ENCODE measurements at places on chromosomes 2 and 18.
A peak's percentile ranks its signal among the peaks of the same experiment; 100 is the strongest.

DNA sequence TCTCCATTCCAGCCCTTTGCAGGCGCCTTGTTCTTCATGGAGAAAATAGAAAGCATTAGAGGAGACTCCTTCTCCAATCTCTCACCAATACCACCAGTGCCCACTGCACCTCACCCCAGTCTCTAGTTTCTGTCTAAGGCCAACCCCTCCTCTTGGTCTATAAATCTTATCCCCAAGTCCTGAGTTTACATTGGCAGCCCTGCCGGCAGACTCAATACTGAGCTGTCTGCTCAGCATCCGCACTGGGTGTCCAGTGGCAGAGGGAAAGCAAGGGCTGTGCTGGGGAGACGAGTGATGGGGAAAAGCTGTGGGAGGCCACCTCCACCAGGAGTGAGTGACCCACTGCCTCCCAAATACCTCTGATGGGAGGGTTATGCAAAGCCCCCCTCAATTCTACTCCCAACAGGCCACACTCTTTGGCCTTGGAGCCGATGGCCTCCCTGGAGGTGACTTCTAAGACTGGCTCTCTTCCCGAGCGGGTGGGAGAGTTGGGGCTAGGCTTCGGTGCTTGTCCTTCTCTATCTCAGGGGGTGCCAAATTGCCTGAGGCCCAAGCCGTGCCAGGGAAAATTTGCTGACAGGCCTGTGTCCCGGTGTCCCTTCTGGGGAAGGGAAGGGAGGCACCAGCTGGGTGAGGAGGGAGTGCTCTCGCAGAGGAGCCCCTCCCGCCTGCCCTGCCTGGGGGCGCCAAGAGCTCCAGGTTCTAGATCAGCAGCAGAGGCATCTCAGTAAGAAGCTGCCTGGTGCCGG is 165.2 kb upstream of the MSH6 start:
- DNase-seq = no peak

GRCh38 chr2:71603311-71603811 is 150.0 kb downstream of the DYSF start:
- DNase-seq = no peak

DNA sequence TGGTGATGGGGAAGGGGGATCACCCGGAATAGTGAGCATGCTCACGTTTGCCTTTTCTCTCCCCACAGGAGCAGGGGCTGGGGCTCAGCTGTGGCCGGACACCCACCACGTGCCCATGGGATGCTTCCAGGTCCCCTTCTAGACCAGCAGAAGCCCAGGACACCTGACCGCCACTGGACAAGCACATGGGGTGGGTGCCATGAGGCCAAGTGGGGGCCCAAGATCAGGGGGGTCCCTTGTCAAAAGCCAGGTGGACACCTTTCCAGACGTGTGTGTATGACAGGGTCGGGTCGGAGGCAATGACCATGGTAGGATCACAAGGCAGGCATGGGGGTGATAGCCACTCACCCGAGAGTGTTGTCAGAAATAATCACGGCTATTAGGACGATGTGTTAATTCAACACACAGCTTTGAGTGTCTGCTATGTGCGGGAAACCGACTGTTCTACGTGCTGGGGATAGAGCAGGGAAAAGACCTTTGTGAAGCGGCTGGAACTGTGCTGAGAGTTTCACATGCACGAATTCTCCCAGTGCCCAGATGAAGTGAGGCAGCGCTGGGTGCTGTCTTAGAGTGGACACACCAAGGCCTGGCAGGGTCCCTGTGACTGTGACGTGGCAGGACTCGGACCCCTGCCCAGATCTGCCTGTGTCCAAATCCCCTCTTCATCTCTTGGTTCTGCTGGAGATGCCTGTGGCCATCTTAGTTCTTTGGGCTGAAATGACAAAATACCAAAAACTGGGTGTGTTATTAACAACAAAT is 244.7 kb downstream of the NDUFA10 start:
- DNase-seq = no peak

DNA sequence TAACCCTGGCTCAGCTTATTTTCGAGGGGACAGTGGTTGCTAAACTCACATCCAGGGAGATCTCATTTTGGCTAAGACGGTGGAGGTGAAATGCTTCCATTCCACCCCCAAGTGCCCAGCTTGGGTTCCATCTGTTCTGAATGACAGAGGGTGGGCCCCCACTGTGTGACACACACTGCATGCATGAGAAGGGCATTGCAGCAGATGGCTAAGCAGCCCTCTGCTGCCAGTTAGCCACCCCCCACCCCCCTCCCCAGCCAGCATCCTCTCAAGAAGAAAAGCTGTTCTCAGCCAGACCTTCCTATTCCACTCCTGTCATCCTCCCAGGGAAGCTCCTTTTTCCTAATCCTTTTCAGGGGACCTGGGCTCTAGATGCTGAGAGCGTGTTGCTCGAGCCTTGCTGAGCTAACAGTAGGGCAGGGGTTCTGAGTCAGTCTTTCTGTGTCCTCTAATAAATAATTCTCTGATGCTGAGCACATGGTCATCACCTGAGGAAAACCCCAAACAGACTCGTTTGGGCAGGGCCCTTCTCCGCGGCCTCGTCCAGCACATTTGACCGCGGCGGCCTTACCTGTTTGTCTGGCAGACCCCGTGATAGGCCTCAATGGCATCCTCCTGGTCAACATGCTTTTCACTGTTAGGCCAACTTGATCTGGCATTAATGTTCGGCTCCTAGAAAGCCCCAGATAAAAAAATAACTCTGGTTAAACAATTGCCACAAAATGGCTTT is 49.5 kb upstream of the ACAA2 start:
- no peak for DNase-seq

- DNase-seq = no peak
Measured at GRCh38 chr2:144522897-144523595, 3.1 kb upstream of the ZEB2 start.

DNA sequence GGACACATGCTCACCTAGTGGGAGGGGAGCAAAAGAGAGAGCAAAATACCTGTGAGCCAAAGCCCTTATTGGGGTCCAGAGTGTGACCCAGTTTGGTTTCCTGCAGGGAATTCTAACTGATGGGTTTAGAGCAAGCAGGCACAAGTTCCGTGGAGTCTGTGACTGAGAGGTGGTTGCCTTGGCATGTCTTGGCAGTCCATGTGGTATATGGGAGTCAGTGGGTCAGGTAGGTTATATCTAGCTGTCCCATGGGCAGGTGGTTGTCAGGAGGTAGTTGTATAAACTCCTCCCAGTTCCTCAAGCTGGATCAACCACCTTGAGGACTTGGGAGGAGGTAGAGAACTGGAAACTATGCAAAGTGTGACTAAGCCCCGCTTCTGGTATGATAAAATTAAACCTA is 452.8 kb upstream of the VWC2L start:
- DNase-seq = no peak

DNA sequence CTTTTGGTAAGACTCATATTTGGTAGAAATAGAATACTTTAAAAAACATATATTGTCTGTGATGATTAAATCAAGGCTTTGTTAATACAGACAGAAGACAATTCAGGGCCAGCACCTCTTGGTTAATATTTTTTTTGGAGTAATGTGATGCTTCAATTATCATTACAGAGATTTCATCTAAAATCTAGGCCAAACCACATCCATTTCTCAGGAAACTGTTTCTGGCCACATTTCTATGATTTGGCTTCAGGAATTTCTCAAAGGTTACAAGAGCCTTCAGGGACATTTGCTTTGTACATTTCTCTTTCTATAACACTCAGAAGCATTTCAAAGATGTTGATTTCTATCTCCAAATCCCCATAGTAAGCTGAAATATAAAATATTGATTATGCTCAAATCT is 614.9 kb downstream of the LRP1B start:
- no peak for DNase-seq

- DNase-seq = no peak
Measured at GRCh38 chr2:240569523-240569997, 1.3 kb downstream of the RNPEPL1 start.

GRCh38 chr2:67524213-67524612 is 127.1 kb downstream of the ETAA1 start:
- no peak for DNase-seq

GRCh38 chr2:201701646-201702045 is 3.2 kb upstream of the MPP4 start:
- no peak for DNase-seq

GRCh38 chr2:20479835-20480234 is 33.0 kb downstream of the RHOB start:
- no peak for DNase-seq

DNA sequence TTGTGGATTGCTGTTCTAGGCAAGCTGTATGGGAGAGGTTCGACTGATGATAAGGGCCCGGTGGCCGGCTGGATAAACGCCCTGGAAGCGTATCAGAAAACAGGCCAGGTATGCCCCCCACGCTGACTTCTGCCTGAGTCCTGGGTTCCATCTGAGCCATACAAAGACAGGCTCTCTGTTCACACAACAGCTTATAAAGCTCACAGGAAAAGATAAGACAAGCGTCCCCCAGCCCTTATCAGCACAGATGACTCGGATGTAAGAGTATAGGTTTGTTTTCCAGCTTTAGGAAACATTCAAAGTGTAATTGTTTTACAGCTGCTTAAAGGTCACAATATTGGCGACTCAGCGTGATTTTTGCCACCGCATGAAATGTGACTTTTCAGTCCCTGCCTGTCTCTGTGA is 12.7 kb downstream of the CNDP2 start:
- no peak for DNase-seq

- DNase-seq = no peak
Measured at GRCh38 chr18:11541179-11541578, 68.2 kb upstream of the SLC35G4 start.

DNA sequence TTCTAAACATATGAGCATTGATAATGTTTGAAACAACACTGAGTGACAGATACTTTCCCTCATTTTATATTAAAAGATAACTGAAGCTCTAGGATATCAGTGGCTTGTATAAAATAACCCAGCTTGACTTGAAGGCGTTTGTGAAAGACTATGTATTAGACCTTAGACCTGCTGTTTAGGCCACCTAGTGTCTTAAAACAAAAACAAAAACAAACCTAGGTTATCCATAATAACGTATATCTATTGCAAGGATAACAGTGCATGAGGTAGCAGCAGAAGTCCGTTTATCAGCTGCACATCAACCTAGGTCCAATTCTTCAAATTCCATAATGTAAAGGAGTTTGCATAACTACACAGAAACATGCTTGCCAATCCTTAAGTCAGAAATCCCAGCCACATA is 79.5 kb upstream of the MAP2 start:
- DNase-seq = no peak

- DNase-seq = peak; percentile 45
Measured at GRCh38 chr18:80109676-80110078, 615 bp downstream of the ADNP2 start.

- no peak for DNase-seq
Measured at GRCh38 chr2:113116100-113116958, 11.1 kb upstream of the IL1RN start.

DNA sequence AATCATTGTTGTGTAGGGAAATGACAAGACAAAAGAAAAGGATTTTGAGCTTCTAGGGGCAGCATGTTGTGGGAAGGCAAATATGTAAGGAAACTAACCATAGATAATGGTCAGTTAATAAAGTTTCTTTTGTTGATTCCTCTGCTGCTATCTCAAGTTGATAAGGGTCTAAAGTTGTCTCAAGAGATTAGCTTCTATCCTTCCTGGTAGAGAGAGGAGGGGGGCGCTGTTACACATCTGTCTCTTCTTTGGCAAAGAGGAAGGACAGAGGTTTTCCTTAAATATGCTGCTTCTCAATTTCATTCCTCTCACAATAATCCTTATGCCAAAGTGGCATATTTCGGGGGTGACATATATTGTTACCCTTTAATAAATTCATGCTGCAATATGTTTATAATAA is 944.0 kb downstream of the DPP10 start:
- no peak for DNase-seq

- DNase-seq = no peak
Measured at GRCh38 chr18:58755304-58756010, 84.2 kb downstream of the MALT1 start.

GRCh38 chr2:168712053-168712452 is 90.4 kb upstream of the NOSTRIN start:
- no peak for DNase-seq

GRCh38 chr2:218899147-218899546 is 18.5 kb downstream of the WNT10A start:
- DNase-seq = no peak

DNA sequence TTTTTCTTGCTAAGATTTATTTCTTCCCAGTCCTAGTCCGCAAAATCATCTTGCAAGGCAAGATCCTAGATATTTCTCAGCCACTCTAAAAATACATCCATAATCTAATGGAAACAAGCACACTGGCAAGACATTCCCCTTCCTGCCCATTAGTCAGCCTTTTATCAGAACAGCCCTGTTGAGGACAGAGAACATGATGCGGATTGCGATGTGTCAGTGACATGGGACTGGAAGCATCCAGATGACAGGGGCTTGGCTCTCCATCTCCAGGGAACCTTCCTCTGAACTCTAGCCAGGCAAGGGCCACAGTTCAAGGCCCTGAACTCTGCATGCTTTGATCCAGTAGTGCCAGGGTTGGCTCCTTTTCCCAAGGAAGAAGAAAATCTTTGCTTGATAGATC is 70.0 kb downstream of the VSNL1 start:
- DNase-seq = no peak

- DNase-seq = peak; percentile 66
Measured at GRCh38 chr2:177282181-177282641, 17.7 kb upstream of the NFE2L2 start.

GRCh38 chr2:54059504-54059903 is 55.9 kb upstream of the ACYP2 start:
- no peak for DNase-seq

GRCh38 chr2:11387100-11387390 is 42.6 kb upstream of the ROCK2 start:
- DNase-seq = no peak

DNA sequence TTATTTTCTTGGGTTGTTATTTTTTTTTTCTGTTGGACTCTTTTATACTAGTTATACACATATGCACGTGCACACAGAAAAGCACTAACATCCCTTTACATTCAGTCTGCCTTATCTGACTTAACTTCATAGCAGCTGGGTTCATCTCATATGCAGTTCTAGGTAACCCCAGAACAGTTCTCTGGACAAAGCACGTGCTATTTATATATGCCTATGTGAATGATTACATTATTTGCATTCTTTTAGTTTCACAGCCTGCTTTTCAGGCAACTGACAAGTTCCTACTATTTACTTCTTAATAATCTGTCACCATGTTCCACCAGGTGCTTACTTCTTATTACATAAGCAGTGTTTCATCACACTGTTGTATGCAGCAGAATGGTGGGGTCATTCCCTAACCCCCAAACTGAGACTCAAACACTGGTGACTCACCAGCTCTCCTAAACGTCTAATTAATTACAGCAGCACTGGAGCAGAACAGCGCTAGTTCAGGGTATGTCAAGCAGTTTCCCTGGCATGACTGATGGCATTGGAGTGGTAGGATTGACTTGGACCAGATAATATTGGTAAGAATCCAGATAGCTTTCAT is 372.8 kb downstream of the CLIP4 start:
- no peak for DNase-seq

GRCh38 chr2:134249755-134250154 is 4.1 kb upstream of the MGAT5 start:
- no peak for DNase-seq

- no peak for DNase-seq
Measured at GRCh38 chr2:129767346-129768035, 212.0 kb upstream of the RAB6C start.

DNA sequence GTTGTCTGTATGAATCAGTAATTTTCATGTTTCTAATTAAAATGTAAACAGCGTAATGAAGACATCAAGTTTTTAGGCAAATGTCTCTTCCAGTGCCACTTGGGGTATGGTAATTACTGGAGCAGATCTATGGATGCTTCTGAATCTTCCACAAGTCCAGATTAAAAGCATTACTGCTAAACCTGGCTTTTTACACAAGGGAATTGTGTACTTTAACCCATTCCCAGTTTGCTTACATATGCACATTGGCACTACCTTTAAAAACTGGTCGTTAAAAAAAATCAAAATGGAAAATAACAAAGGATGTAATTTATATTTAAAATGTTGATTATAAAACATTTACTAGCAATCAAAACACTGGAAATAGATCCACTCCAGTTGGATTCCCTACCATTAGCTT is 19.7 kb downstream of the FIGN start:
- DNase-seq = no peak
